ENCODE measurements at places on chromosomes 13 and 19. TPM values are rescaled to one million over a fixed set of nuclear protein-coding genes. Genes with fewer than 3 reads are reported as not detected.

Gene PRTN3
- total RNA-seq = 0.39 TPM

Gene MEIOSIN
- not detected for total RNA-seq

- DNase-seq = no peak
- H3K27me3 ChIP-seq = no peaks in the 10 kb centered on the region
- H3K4me3 ChIP-seq = no peak overlapping the region
- no peak overlapping the region for H3K27ac ChIP-seq
Measured at GRCh38 chr13:114081761-114082681, 50.4 kb downstream of the RASA3 start.

DNA sequence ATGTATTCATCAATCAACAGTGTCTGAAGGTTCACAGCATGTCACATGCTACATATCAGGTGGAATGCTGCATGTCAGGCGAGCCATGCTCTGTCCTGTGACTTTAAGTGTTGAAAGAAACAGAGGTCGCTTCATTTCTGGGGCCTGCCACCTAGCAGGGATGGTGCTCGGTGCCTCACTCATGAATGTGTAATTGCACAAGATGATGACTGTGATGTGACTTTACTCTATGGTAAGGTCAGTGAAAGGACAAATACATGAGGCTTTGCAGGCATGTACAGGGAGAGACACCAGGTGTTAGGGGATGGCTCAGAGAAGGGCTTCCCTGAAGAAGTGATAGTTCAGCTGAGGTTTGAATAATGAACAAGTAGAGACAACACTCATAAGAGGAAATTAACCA lies 66.7 kb downstream of the FRY start:
- no peak for DNase-seq
- H3K27ac ChIP-seq = no peak overlapping the region
- H3K27me3 ChIP-seq = no peaks in the 10 kb centered on the region
- H3K4me1 ChIP-seq = no peaks in the 10 kb centered on the region
